Pancreas (tissue), 10 donors: ENCODE measurements at places on chromosomes 5 and 9. TPM values are rescaled to one million over a fixed set of nuclear protein-coding genes. Genes with fewer than 3 reads are reported as not detected.
A peak's percentile ranks its signal among the peaks of the same experiment; 100 is the strongest.

- DNase-seq = no peak
These were observed 363.9 kb downstream of the KDM4C start for GRCh38 chr9:7121664-7122063.

Gene C9
- not detected for total RNA-seq

- no peak for DNase-seq
These were observed 38.5 kb upstream of the FCHO2 start for GRCh38 chr5:72917371-72917776.

- no peak for DNase-seq
These were observed 1967.0 kb upstream of the CDH9 start for GRCh38 chr5:29005386-29005785.

Gene CARTPT
- total RNA-seq = not detected

Gene HEXB
- 73.6 TPM for total RNA-seq

- no peak for DNase-seq
These were observed 41.1 kb downstream of the NDUFS4 start for GRCh38 chr5:53601570-53601969.

- DNase-seq = peak; percentile 71
These were observed 12.1 kb downstream of the RGS14 start for GRCh38 chr5:177369645-177370440.

DNA sequence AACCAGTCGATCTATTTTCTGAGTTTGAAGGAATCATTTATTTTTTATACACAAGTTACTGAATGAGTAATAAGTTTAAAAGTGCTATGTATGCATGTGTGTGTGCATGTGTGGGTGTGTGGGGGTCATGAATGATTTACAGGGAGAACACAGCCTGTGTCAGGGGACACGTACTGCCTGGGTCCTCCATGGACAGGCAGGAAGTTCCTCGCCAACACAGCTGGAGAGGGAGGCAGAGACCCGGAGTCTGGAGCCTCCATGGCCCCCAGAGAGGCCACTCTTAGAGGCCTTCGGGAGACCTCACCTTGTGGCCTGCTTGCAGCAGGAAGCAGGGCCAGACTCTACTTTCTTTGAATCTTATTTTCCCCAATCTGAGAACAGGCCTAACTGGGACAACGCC is 144.7 kb downstream of the GABBR2 start:
- no peak for DNase-seq

Gene TRPM3
- total RNA-seq = 0.56 TPM

- DNase-seq = no peak
These were observed 124.4 kb upstream of the MAP1B start for GRCh38 chr5:71982717-71983395.

- DNase-seq = no peak
These were observed 44.9 kb upstream of the HCN1 start for GRCh38 chr5:45741110-45741509.

DNA sequence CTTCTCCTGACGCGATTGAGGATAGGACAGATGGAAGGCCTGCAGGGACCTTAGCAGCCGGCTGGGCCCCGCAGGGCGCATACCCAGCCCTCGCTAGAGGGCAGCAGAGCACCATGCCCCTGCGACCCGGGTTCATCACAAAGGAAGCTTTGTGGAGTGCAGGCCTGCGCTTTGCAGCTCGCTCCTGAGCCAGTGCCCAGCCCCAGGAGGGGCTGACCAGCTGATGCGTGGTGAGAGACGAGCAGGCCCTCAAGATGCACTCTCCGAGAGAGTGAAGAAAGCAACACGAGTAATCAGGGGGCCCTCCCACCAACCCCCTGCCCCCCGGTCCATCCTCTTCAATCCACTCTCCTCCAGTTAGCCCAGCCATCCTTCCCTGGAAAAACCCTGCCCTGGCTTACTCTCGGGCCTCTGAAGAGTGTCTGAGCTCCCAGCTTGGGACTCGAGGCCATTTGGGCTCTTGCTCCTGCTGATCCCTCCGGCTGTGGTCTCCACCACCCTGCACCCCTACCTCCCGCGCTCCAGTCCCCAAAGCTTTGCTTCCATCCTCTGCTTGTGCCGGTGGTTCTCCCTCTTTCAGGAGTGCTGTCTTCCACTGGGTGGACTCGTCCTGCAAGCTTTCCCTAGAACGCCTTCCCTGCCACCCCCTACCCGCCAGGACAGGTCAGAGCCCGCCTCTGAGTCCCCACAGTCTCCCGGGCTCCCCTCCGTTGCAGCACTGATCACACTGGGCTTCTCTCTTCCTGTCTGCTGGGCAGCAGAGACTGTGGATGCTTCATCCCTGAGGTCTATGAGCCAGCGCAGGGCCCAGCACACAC is 9.1 kb upstream of the KIF12 start:
- peak; percentile 89 for DNase-seq

DNA sequence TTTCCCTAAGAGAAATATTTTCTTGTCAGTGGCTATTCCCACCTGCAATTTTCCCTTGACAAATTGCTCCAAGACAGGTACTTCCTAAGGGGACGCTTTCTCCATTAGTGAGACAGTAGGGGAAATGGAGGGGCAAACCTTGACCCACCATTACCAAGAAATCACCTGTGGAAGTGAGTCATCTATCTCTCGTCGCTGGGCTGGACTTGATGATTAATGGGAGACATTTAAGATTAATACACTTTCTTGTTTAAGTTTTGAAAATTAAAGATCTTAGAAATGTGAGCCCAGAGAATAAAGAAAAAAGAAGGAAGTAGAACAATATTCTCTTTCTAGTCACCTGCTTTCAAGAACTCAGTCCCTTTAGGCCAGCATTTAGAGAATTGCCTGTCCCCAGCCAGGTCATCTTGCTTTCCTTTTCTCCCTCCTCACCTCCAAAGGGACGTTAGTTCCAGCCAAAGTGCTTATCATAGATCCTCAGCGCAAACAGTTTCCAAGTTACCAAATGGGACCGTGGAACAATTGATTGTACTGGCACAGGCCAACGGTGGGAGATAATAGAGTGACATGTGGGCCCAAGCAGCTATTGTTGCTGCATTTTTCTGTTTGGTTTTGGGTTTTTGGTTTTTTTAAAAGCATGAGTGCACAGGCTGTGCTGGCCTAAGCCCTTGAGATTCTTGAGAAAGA is 284.4 kb downstream of the ENC1 start:
- no peak for DNase-seq

GRCh38 chr5:160679567-160680309 is 172.3 kb downstream of the ATP10B start:
- DNase-seq = no peak

Gene BASP1
- total RNA-seq = 2.1 TPM

GRCh38 chr5:56856541-56857178 is 41.3 kb downstream of the MAP3K1 start:
- no peak for DNase-seq

DNA sequence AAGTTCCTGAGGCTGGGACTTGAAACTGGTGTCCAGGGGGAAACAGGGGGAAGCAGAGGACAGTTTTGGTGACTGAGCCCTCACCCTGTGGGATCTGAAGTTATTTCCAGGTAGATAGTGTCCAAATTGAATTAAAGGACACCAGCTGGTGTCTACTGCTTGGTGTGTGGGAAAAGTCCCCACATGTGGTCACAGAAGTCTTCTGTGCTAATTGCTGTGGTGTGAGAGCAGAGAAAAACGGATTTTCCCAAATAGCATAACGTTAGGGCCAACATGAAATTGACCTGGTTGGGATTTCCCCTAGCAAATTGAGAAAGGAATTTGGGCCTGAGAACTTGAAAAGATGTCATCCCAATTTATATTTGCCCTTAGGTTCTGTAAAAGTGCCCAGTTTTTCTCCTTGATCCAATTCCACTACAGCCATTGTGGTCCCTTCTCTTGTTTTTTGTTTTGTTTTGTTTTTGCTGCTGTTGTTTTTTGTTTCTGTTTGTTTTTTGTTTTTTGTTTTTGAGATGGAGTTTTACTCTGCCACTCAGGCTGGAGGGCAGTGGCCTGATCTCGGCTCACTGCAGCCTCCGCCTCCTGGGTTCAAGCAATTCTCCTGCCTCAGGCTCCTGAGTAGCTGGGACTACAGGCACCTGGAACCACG is 5.6 kb upstream of the STARD4 start:
- DNase-seq = no peak
